ENCODE measurements at places on chromosomes 6 and 20.

DNA sequence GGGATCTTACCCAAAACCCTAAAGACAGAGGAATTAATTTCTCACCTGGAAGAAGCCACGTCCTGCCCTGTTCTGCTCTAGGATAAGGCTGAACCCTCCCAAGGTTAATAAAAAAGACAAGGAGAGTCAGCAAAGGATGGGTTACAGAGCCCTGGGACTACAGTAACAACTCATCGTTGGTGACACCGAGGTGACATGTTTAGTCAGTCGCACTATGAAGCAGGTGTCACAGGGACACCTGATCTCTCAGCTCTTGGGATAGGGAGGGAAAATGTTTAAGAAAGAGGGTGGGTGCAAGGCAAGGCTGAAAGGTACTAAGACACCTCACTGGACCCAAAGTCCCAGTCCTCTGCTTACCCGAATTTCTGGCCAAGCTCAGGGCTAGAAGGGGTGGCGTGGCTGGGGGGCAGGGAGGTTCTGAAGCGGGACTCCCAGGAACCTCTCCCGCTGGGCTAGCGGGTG lies 562 bp downstream of the MOCS1 start:
- no peak for DNase-seq

GRCh38 chr6:27495386-27496135 lies 22.7 kb upstream of the ZNF184 start:
- DNase-seq, result peak; percentile 59

DNA sequence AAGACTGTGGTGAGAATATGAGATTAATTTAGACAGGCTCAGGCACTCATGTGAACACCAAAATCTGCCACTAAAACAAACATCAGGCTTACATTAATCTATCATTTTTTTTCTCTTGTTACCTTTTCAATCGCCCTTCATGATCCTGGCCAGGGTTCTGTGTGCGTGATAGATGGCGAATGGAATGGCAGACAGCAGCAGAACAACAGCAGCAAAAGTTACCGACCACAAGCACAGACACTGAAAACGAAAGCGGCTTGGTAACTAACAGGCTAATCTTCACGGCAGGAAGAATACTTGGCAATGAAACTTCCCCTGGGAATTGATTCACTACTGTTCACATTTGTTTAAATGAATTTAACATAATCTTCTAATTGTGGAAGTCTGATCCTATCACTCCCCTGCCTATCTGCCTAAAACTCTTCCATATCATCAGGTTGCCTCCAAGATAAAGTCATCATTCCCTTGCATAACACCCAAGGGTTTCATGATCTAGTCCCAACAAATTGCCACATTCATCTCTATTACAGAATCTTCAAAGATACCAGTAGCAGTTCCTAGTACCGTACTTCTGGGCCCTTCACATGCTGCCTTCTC lies 28.7 kb downstream of the PTPRK start:
- peak; percentile 18 for DNase-seq

- DNase-seq, result peak; percentile 50
Observed at GRCh38 chr6:33018904-33019303, 9.5 kb upstream of the HLA-DOA start.

GRCh38 chr20:35635652-35636051 lies 20.0 kb downstream of the SPAG4 start:
- no peak for DNase-seq

GRCh38 chr20:50575865-50576720 lies 65.9 kb downstream of the PTPN1 start:
- DNase-seq, result peak; percentile 82

Data from hepatic stellate cell (primary cell).